ENCODE measurements at places on chromosomes 2 and 18.

GRCh38 chr2:24919506-24920097 is 435 bp downstream of the ADCY3 start:
- DNase-seq = no peak

- no peak for DNase-seq
Measured at GRCh38 chr2:55837073-55837472, 86.5 kb downstream of the EFEMP1 start.

DNA sequence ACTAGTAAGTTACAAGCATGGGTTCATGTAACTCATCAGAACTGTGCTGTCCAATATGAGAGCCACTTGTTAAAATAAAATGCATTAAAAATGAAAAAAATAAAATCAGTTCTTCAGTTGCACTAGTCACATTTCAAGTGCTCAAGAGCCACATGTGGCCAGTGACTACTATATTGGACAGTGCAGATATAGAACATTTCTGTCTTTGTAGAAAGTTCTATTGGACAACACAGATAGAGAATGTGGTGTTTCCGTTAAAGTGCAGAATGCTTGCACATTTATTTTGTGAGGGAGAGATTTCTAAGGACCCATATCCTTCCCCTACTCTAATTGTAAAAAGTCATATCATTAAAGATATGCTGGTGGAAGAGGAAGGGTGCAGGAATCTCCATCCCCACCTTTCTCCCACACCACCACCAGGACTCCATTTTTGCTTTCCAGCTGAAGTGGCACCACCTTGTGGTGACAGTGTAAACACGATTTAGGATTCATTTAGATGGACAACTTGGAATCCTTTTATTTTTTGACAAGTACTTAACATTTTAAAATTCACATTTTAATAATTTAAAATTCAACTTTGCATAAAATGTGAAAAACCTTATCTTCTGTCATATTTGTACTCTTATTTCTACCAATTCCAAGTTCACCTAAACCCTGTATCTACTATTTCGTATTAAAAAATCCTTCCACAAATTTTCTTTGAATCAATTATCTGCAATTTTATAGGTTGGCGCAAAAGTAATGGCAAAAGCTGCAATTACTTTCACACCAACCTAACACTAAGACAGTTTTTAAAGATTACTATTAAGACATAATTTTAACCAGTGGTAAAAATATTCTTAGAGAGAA is 9.4 kb upstream of the CD302 start:
- no peak for DNase-seq

DNA sequence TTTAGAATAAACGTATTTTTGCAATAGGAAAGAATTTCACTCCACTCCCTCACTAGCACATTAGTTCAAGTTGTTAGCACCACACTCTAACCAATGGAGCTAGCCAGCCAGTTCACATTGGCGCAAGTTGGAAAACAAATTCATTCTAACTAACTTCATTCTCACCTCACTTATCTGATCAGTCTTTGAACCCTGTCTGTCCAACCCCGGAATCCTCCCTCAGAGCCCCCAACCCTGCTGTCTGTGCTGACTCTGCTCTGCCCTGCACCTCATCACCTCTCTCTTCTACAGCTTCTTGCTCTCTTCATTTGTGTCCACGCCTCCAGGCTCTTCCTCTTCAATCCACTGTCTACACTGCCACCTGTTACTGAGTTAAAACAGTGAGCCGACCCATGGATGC is 356.5 kb downstream of the IRS1 start:
- no peak for DNase-seq

GRCh38 chr2:142841788-142842187 is 35.7 kb upstream of the KYNU start:
- DNase-seq = no peak

DNA sequence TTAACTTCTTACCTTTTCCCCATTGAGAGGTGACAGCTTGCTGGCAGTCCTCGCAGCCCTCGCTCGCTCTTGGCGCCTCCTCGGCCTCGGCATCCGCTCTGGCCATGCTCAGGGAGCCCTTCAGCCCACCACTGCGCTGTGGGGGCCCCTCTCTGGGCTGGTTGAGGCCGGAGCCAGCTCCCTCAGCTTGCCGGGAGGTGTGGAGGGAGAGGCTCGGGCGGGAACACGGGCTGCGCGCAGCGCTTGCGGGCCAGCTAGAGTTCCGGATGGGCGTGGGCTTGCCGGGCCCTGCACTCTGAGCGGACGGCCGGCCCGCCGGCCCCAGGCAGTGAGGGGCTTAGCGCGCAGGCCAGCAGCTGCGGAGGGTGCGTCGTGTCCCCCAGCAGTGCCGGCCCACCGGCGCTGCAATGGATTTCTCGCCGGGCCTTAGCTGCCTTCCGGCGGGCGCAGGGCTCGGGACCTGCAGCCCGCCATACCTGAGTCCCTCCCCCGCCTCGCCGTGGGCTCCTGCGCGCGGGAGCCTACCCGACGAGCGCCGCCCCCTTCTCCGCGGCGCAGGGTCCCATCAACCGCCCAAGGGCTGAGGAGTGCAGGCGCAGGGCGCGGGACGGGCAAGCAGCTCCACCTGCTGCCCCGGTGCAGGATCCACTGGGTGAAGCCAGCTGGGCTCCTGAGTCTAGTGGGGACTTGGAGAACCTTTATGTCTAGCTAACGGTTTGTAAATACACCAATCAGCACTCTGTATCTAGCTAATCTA is 335.0 kb downstream of the CBLN2 start:
- no peak for DNase-seq

DNA sequence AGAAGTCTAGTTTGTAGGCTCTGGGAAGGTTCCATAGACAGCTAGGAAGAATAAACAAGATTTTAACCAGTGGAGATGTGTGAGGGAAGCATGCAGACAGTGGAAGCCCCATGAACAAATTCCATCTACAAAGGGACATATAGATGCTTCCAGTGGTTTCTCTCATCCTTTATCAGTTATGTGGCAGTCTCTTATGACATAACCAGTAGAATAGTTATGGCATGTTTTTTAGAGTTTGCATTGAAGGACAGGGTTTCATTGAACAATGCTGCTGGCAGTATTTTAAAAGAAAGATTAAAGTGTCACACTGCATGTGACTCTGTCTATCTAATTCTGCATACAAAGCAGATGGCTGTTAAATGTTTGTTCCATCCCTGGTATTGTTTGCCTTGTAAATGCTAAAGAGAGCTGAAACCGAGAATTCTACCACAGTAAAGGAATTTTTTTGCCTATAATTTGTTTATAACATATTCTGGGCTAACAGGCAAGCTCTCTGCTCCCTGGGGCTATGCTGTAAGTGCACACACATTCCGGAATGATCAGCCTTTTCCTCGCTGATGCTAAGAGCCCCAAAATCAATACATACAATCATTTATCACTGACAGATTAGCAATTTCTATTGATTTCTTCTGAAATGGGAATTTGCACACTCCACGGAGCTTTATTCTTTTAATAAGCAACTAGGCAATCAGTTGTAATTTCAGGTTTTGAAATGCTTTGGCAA is 76.8 kb upstream of the PELI1 start:
- no peak for DNase-seq

DNA sequence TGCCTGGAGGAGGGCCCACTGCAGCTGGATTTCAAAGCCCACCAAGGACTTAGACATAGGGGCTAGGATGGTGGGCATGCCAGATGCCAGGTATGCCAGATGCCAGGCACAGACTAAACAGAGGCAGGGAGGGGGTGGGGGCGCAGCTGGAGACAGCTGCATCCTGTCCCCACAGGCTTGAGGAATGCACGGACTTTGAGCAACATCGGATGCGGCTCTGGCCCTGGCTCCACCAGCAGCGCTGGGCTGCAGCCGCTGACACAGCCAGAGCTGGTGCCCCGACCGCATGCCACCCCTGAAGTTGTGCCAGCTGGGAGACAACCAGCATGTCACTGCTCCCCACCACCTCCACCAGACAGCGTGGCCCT is 39.5 kb downstream of the AQP12A start:
- DNase-seq = no peak

- no peak for DNase-seq
Measured at GRCh38 chr18:68150961-68151360, 563.9 kb downstream of the TMX3 start.

DNA sequence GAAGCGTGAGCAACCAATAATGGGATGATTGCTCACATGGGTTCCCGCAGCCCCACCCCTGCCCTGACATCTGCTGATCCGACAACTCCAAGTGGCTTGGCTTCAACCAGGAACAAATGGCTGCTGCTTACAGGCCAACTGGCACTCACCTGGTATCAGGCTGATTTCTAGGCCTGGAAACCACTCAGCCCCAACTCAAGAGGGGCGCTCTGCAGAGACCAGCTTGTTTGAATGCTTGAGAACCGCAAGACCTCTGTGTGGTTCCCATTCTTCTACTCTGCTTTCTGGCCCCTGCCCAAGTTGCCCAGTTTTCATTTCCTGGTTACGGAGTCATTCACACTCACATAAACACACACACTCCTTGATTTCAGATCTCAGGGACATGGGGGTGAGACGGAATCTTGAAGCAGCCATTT is 52.0 kb downstream of the TNP1 start:
- no peak for DNase-seq

- DNase-seq = no peak
Measured at GRCh38 chr18:75762758-75763157, 335.3 kb upstream of the SMIM21 start.
